ENCODE measurements at places on chromosomes 5 and 9.

GRCh38 chr5:135271533-135272310 is 127.3 kb downstream of the MACROH2A1 start:
- no peak for DNase-seq

DNA sequence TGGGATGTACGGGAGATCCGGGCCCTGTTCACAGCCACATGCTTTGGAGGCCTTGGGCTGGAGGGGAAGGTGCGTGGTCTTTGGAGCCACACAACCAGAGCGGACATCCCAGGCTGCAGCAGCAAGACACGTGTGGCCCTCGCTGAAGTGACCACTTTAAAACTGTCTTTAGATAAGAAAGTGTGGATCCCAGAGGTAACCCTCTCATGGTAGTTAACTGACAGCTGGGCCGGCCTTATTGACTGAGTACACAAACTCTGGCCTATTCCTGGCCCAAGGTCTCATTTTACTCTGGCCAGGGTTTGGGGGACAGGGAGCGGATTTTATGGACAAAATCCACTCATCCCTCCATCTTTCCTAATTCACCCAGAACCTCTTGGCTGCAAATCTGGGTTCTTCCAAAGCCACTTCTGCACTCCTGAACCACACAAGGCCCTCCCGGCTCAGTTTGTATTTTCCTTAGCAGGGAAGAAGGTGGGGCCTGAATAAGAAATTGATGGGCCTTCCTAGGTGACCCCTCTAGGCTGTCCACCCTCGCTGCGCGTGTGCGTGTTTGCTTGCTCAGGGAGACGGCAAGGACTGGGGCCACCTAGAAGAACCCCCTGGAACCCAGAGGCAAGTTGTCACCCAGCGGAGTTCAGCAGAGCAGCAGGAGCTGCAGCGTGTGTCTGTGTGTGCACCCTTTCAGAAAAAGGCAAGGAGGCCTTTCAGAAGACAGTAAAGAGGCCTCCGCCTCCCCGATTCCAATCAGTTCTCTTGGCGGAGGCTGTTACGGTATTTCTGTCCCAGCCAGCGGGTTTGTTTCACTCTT is 73.3 kb upstream of the ORM1 start:
- no peak for DNase-seq

- DNase-seq = no peak
Measured at GRCh38 chr5:67724412-67725135, 491.0 kb upstream of the PIK3R1 start.

DNA sequence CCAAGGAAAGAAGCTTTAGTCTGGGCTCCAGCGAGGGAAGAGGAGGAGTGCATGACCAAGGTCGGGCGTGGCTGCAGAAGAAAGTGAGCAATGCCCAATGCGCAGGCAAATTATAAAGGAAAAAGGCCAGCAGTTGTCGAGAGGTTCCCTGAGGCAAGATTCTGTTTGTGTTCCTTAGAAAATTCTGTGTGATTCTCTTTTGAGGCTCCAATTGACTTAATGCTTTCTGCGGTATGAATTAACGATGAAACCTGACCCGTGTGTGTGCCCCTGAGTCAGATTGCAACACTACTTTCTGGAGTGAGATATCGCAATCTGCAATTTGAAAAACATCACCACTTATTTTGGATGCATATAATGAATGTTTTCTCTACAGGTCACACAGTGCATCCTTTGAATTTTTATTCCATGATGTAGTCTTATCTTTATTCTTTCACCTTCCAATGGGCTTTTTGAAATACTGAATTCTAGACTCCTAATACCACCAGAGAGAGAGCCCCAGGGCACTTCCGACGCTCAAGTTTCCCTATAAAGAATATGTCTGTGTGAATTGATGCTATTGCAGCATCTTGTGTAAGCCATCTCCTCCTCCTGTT is 117.9 kb upstream of the IL6ST start:
- DNase-seq = no peak

- DNase-seq = no peak
Measured at GRCh38 chr5:72151169-72151568, 43.9 kb downstream of the MAP1B start.

- no peak for DNase-seq
Measured at GRCh38 chr5:72692651-72693442, 123.6 kb upstream of the TNPO1 start.

DNA sequence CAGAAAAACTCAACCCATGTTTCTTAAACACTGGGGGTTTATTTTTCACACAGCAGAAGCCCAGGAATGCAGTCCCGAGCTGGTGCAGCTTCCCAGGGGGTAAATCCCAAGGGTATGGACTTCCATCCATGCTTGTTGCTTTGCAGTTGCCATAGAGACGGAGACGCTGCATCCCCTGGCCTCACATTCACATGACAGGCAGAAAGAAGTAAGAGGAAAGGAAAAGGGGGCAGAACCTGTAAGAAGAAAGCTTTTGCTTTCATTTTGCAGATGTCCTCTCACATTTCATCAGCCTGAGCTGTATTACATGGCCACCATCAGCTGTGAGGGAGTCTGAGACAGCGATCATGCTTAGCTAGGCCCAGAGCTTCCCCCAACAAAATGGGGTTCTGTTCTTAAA is 321.0 kb downstream of the AGTPBP1 start:
- no peak for DNase-seq

Data from stimulated activated CD4-positive, alpha-beta T cell treated with anti-CD3 and anti-CD28 coated beads, Interleukin-1b, Interleukin-23, amount 100 ng/mL, for 4 hours (primary cell).